Effector memory CD4-positive, alpha-beta T cell (primary cell): ENCODE measurements at places on chromosomes 4 and X.

- no peak for DNase-seq
These were observed 643 bp downstream of the SRP72 start for GRCh38 chr4:56468097-56468422.

DNA sequence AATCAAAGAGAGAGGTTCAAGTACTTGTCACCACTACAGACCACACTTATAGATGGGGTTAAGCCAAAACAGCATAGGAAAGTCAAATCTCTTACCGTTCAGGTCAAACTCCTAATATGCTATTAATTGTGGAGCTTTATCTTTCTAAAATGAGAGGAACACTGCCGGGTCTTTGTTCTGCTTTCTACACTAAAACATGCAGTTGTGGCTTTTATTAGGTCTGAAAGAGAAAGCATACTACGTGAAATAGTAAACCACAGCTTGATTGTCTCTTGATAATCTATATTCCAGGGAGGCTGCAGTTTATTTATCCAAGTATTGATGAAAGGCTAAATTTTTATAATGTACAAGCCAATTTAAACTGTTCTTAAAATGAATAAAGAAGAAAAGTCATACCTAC lies 12.3 kb upstream of the INPP4B start:
- DNase-seq: no peak

DNA sequence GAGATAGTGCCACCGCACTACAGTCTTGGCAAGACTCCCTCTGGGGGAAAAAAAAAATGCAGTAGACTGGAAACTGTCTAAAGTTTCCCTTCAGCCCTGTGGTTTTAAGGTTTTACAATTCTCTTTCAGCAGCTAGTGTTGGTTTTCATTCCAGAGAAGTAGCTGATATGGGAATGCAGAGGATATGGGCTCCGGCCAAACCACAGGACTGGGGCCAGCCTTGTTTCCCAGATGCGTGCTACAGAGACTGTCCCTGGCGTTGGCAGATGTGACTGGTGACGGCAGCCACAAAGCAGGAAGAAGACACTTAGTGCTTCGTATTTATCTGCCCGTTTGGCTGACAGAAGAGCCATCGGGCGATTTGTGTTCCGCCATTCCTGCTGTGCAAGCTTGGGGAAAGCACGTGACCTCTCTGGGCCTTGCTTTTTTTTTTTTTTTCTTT lies 43.2 kb downstream of the ZBTB49 start:
- no peak for DNase-seq

- DNase-seq: no peak
These were observed 124.7 kb downstream of the UBE2K start for GRCh38 chr4:39822662-39823061.

GRCh38 chr4:145736241-145736831 lies 56.4 kb downstream of the C4orf51 start:
- DNase-seq: no peak

GRCh38 chr4:124163401-124163800 lies 549.1 kb downstream of the ANKRD50 start:
- no peak for DNase-seq

DNA sequence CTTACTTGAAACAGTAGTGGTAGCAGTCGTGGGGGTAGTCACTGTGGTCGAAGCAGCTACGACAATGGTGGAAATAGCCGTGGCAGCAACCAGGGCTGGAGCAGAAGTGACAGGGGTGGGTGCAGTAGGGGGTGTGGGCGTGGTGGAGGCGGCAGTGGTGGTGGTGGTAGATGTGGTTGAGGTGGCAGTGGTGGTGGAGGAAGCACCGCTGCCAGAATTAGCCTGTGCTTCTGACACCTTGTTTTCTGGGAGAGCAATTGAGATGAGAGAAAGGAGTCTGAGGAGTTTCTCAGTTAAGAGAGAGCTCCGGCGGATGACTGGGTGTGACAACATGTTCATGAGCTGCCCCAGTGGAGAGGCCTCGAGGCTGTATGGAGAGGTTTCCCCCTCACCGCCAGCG lies 113.5 kb upstream of the HSD17B10 start:
- DNase-seq: no peak

- DNase-seq: no peak
These were observed 205.6 kb upstream of the TAPT1 start for GRCh38 chr4:16431866-16432265.

DNA sequence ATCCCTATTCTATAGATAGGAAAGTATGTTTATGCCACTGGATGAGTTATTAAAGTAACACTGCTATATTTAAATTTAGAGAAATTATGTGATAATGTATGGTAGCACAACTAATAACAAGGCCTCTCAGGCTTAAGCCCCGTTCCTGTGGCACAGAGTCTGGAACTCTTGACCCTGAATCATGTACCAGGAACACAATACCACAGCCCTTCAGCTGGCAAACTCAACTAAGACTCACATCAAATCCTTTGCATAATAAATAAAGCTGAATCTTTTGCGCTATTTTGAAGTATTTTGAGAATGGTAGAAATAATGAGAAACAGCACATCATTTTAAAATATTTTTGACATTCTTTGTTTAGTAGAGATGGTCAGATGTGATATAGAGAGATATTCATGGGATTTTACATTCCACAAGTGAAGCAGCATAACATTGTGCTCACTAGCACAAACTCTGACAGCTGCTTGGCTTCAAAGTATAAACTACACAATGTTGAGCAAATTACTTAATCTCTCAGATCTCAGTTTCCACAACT lies 478.4 kb upstream of the FAM241A start:
- DNase-seq: no peak

GRCh38 chrX:150255441-150256296 lies 107.4 kb upstream of the MAMLD1 start:
- DNase-seq: no peak

- no peak for DNase-seq
These were observed 10.5 kb downstream of the LGI2 start for GRCh38 chr4:25020236-25020635.

GRCh38 chr4:79638735-79639134 lies 230.7 kb upstream of the GK2 start:
- DNase-seq: no peak

DNA sequence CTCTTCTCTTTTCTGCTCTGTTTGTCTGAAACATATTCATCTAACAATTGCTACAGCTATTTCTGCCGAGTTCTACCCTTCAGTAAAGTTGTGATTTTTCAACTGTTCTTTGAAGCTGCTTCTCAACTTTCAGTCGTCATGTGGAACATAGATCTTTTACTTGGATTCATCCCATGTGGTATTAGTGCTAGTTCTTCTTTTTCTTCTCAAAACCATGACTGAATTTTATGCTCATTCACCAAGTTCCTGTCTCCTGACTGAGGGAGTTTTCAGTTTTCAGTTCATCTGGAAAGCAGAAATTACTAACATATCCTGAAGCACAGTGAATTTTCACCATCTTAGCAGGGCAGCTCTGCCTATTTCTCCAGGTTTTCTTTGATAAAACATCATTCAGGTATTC lies 12.1 kb downstream of the ACSL4 start:
- DNase-seq: no peak

GRCh38 chr4:71607780-71608677 lies 175.8 kb downstream of the GC start:
- DNase-seq: no peak

DNA sequence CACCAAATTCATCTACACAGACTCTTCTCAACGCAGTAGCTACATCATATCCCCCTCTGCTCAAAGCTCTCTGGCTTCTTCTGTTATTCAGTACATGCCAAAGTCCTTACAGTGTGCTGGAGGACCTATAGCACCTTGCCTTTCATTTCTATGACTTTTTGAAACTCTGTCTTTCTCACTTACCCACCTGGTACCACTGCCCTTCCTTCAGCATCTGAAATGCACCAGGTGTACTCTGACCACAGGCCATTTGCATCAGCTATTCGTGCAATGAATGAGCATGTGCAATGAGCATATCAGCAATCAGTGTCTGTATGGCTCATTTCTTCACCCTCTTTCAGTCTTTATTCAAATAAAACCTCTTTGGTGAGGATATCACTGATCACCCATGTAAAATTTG lies 399.9 kb downstream of the RAB28 start:
- DNase-seq: no peak

DNA sequence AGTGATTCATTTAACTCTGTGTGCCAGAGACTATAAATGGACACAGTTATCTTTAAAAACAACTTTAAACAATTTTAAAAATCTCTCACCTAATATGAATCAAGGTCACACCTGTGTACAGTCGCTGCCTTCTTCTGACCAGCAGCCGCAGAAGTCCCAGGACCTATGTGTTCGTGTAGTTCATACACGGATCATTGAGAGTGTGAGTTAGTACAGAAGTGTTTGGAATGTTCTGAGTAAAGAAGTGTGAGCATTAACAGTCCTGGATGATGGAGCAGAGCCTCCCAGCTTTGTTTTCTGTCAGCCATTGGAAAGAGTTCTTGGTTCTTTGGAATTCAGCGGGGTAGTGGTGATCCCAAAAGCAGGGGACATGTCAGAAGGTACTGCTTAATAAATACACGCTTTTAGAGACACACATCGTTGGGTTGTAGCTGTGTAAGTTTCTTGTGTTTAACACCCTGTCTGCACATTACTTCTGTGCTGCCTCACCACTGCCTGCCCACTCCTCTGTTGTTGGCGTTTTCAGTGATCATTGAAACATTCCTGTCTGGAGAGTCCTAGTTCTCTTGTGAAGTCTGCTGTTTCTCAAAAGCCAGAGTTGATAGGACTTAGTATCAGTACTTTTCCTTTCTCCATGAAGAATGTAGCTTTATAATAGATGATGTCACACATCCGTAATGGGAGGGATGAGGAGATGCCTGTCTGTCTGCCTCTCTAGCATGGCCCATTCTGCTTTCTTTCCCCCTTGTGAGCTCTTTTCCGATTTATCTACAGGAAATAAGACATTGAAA lies 90.6 kb downstream of the PTTG2 start:
- DNase-seq: no peak

DNA sequence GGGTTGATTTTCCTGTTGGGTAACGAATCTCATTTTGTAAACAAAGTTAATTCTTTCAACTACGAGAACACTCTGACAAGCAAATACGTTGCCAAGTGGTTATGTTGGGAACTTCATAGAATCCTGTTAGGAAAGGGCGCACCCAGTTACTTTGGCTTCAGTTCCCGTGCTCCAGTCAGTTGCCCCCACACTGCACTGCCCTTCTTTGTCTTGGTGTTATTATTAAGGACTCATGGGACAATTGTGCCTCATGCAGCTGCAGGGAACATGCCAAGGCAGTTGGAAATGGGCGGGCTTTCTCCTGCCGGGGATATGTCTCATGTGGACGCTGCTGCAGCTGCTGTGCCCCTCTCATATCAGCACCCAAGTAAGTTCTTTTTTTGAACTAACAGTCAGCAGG lies 28.9 kb downstream of the OFD1 start:
- no peak for DNase-seq

GRCh38 chr4:138774940-138775339 lies 240.6 kb upstream of the NOCT start:
- DNase-seq: no peak

- no peak for DNase-seq
These were observed 48.3 kb upstream of the CBR4 start for GRCh38 chr4:169058312-169058711.

- no peak for DNase-seq
These were observed 261.6 kb downstream of the IQCM start for GRCh38 chr4:149553959-149554520.

- no peak for DNase-seq
These were observed 18.0 kb upstream of the STAG2 start for GRCh38 chrX:123943488-123943887.

GRCh38 chr4:150283689-150284088 lies 205.4 kb downstream of the DCLK2 start:
- DNase-seq: no peak

DNA sequence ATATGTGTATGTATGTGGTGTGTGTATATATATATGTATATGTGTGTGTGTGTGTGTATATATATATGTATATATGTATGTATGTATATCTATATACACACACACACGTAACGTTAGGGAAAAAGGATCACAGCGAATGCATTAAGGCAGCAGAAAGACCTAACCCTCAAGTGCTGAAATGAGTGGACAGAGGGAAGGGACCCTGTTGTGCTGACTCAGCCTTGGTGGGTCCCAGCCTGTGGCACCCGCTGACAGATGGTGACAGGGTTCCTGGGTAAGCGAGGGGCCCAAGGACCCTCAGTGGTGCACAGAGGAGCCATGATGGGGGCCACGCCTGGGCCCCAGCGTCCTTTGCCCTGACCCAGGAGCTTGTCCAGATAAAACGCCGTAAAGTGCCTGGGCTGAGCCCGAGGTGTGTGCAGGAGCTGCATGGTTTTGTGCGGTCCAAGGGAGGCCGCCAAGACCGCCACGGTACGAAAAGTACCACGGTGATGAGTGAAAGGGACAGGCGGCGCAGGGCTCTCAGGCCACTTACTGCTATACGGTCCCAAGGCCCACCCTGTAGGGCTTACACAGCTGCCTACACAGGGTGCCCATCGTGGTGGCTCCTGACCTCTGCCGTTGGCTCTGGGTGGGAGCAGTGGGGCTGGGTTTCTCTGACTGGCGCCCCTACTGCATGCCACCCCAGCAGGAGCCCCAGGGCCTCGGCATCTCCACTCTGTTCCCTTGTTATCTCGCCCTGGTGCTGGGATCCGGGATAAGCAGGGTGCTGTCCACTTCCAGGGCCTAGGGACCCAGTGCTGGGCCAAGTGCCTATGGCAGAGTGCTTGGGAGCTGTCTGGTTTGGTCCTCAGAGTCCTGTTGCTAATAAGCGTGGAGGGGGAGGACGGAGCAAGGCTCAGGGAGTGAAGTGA lies 10.0 kb downstream of the SH3BP2 start:
- no peak for DNase-seq

DNA sequence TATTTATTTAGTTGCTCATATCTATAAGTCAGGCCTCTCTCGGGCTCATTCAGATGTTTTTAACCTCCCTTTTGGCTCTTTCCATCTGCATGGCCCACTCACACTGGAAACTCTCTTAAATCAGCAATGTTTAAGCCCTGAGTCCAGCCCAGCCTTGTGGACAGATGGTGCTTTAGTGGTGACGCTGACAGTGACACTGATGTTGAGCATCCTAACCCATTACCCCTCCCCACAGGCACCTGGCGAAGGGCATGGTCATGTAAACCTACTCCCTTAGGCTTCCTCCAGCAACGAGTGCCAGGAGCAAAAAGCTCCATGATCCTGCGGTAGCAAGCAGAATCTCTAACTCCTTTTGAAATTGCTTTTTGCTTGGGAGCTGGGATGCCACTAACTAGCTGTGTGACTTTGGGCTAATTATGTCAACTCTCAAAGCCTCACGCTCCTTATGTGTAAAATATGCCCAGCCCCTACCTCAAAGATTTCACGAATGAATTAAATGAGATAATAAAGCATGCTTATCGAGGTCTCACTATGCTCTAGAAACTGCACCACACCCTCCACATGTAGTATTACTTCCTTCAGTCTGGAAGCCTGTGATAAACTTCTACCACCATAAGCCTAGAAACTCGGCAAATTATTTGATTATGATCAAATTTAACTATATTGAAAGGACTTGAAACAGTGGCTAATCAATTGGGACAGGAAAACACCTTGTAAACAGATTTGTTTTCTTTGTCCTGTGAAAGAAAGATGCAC lies 569.4 kb downstream of the BCOR start:
- DNase-seq: no peak

GRCh38 chr4:20506827-20507226 lies 193.4 kb upstream of the PACRGL start:
- DNase-seq: no peak
